Transverse colon (tissue), 4 donors: ENCODE measurements at places on chromosomes 1 and 21. TPM values are rescaled to one million over a fixed set of nuclear protein-coding genes. Genes with fewer than 3 reads are reported as not detected.

The ZFP69B gene
- 0.68 TPM for total RNA-seq

The SYDE2 gene
- 14.5 TPM for total RNA-seq

The OR2L5 gene
- not detected for total RNA-seq

The NBPF4 gene
- total RNA-seq: not detected

DNA sequence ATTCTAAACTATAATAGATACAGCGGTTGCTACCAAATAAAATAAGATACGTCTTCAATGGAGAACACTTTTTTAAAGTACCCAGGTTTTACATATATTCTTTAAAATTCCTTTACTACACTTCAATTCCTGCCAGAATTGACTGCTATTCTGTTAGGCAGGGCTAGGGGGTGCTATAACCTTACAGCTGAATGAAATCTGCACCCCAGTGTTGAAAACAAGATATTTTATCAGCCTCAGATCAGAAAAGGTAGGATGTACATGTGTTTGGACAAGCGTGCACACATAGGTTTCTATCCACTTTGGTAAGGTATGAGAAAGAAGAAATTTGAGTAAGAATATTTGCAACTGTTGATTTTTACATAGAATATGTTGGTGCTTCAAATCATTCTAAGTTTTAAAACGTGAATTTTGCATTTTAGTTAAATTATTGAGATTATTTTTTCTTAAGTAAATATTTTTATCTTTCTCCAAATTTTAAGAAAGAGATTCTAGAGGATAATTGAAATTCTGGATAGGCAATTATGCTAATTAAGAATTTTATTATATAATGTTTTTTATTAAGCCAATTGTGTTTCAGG is 490.8 kb upstream of the ADGRL4 start:
- DNase-seq: no peak
- H3K36me3 ChIP-seq: no peaks in the 10 kb centered on the region
- H3K4me3 ChIP-seq: no peak overlapping the region
- no peaks in the 10 kb centered on the region for H3K4me1 ChIP-seq

The AMPD1 gene
- 0.82 TPM for total RNA-seq

GRCh38 chr1:236686815-236687160 is 489 bp downstream of the ACTN2 start:
- no peaks in the 10 kb centered on the region for H3K36me3 ChIP-seq
- H3K4me3 ChIP-seq: peak overlapping the region; percentile 35
- H3K27ac ChIP-seq: no peak overlapping the region
- no peak for DNase-seq
- H3K4me1 ChIP-seq: peaks cover 14% of the 10 kb centered on the region

GRCh38 chr1:181014477-181015250 is 8.0 kb downstream of the STX6 start:
- H3K27ac ChIP-seq: no peak overlapping the region
- H3K4me3 ChIP-seq: no peak overlapping the region
- no peaks in the 10 kb centered on the region for H3K27me3 ChIP-seq
- no peaks in the 10 kb centered on the region for H3K36me3 ChIP-seq
- peaks cover 6% of the 10 kb centered on the region for H3K4me1 ChIP-seq

- H3K27ac ChIP-seq: peak overlapping the region; percentile 23
- H3K4me1 ChIP-seq: no peaks in the 10 kb centered on the region
- H3K36me3 ChIP-seq: no peaks in the 10 kb centered on the region
- no peak for DNase-seq
- H3K27me3 ChIP-seq: no peaks in the 10 kb centered on the region
Measured at GRCh38 chr1:50851034-50851433, 109.0 kb downstream of the FAF1 start.
